ENCODE measurements at places on chromosomes 12 and 14. TPM values are rescaled to one million over a fixed set of nuclear protein-coding genes. Genes with fewer than 3 reads are reported as not detected.

The CCDC175 gene
- not detected for total RNA-seq

The MYF6 gene
- not detected for total RNA-seq

The MYO1H gene
- not detected for total RNA-seq

The CNTN1 gene
- 0.20 TPM for total RNA-seq

The ARHGAP9 gene
- total RNA-seq, result 3.3 TPM

The THTPA gene
- 25.8 TPM for total RNA-seq

DNA sequence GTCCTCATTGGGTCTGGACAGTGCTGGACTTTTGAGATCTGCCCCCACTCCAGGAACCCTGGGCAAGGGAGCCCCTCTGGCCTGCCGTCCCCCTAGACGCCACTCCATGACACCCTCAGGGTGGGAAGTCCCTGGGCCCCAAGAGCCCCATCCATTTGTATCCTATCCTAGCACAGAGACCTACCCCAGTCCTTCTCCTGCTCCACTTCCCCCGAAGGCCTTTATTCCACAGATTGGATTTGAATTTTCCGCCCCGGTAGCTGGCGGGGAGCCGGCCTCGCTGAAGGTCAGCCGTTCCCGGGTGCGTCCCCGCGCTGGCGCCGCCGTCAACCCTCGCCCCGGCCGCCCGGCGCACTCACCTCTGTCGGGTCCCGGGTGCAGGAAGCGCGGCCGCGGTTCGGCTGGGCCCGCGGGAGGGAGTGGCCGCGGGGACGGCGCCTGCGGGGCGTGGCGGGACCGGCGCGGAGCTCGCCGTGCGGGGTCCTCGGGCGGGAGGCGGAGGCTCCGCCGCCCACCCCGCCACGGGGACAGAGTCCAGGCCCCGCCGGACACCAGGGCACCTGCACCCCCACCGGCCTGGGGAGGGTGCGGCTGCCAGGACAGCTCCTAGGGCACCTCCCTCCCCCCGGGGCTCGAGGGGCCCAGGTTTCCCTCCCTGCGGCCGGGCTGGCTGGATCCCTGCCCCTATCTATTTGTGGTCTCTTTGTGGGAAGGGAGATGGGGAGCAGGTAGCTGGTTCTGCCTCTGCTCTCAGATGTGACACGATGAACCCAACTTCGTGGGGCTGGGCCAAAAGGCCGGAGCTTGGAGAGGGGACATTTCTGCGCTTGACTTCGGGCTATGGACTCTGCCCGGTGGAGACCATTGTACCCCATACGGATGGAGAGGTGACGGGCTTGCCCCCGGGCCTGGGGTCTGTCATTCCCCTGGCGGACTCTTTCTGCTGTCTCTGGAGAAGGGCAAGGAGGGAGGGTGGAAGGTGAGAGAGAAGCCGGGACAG, 19.9 kb upstream of the GPR68 start:
- DNase-seq, result no peak

DNA sequence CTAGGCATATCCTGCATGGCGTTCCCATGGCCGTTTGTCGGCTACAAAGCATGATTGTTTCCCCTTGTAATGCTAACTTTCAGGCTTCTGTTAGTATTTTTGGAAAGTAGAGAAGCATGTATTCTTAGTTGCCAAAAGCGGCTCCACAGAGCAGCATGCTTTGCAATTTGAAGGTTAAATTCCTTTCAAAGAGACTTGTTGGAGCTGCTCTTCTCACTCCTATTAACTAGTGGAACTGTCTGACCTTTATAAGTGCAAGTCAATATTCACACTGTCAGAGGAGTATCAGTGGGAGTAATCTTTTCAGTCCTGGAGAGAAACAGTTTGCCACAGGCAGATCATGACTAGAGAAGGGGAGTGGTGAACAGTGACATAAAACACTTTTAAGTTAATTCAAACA, 656.1 kb upstream of the NOVA1 start:
- no peak for DNase-seq

GRCh38 chr14:68658943-68659931, 133.6 kb downstream of the ZFP36L1 start:
- no peak for DNase-seq

- no peak for DNase-seq
These were observed 20.4 kb downstream of the RGS6 start for GRCh38 chr14:71952381-71953363.

GRCh38 chr12:49952391-49953055, 2.0 kb downstream of the AQP2 start:
- no peak for DNase-seq

- peak; percentile 81 for DNase-seq
These were observed 30.9 kb downstream of the LRTM2 start for GRCh38 chr12:1851151-1851701.

DNA sequence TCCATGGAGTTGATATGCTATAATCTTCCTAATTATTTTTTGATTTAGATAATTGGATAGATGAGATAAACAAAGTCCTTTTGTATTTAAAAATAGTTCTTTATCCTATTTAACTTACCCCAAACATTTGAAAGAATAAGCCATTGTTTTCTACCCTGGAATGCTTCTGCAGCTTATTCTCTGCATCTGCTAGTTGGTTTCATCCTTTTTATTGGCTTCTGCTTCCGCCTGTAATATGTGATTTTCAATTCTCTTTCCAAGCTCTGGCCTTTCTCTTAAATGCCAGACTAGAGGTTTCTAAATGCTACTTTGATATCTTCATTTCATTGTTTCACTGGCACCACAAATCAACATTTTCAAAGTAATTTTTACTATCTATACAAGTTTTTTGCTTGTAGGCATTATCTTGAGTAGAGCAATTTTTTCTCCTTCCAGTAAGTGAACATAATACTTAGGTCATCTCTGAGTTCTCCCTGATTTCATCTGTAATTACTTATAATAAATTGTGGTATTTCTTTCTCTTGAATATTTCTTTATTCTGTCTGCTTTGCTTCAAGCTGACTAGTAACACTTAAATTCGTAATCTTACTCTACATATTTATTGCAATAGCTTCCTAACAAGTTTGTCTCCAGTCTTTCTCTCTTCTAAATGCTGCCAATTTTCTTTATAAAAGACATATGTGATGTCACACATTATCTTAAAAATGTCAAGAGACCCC, 958.4 kb downstream of the SLC6A15 start:
- no peak for DNase-seq

- DNase-seq, result no peak
These were observed 32.3 kb downstream of the PROX2 start for GRCh38 chr14:74843653-74844052.

DNA sequence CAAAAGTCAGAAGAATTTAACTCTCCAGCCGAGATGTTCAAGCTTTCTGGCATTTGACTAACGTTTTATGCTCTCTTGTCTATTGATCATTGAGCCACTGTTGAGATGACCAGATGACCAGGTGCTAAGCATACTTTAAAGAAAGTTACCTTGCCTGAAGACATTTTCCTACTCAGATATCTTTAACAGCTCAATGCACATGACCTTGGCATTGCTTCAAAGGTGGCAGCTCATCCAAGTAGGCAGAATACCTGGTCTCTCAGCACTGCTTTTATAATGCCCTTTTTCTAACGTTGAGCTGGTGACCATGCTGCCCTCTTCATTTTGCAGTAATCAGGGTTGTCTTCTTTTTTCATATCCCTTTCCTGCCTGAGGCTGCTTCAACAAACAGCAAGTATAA, 358.1 kb downstream of the RAD51B start:
- no peak for DNase-seq

DNA sequence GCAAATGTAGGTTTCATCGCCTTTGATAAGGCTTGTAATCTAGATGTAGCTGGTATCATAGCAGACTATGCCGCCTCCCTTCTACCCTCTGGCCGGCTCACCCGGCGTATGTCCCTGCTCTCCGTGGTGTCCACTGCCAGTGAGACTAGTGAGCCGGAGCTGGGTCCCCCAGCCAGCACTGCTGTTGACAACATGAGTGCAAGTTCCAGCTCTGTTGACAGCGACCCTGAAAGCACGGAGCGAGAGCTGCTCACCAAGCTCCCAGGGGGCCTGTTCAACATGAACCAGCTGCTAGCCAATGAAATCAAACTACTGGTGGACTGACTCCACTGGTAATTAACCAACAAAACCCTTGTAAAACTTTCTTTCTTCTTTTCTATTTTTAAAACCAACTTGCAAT, 49.0 kb upstream of the A2ML1 start:
- no peak for DNase-seq

GRCh38 chr12:6784761-6785160, 4.6 kb upstream of the CD4 start:
- no peak for DNase-seq

GRCh38 chr12:234019-234418, 20.1 kb upstream of the SLC6A12 start:
- DNase-seq, result no peak

DNA sequence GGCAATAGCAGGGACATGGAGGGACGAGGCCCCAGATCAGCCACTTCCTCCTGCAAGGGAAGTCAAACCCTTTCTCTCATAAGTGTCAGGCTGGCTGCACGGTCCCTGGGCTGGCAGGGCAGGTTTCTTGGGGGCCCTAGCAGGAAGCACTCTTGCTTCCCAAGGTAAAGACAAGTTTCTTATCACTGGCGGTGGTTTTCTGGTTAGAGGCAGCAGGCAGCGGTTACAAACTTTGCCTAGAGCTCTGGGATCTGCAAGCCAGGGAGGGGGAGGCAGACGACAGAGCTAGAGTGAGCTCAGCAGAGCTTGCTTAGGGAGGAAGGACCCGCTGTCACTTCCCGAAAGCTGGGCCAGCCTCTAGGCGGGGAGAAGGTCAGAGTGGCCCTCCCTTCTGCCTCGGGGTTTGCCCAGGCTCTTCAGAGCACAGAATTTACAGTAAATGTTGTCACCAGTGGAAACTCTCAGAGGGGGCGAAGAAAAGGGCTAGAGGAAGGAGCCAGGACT, 20.4 kb downstream of the BATF start:
- DNase-seq, result no peak

DNA sequence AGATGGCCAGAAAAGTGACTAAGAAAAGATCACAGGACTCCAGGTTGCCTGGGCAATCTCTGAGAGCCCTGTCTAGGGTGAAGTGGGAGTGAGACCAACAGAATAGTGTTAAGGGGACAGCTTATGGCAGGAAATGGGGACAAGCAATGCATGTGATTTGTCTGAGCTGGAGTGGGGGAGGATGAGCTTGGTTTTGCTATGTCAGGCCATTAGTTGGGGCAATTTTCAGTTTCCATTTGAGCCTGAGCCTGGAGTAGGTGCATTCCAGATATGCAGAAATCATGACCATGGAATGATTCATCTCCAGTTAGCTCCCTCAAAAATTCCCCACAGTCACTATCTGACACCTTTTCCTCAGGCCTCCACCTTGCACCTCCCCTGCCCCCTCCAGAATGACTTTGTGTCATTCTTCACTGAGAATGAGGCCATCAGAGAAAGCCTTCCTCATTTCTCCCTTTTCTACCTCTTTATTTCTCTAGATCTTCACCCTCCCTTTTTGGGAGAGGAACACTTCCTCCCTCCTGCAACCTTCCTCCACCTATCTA, 150.9 kb upstream of the PLEKHG7 start:
- peak; percentile 82 for DNase-seq

GRCh38 chr14:60114881-60115280, 23.2 kb downstream of the PCNX4 start:
- no peak for DNase-seq

DNA sequence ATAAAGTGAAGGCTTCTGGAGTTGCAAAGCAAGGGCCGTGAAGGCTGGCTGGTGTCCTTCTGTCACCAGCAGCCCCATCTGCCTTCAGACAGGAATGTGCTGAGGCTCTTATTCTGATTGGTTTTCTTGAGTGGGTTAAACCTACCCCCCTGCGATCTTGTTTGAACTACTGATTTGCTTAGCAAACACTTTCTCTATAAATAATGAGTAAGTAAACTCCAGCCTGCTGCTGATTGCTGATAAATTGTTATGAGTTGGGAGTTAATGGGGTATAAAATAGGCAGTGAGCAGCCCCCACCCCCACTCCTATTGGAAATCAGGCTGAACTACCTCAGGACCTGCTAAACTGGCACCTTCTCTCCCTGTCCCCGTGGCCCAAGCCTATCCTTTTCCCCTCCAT, 146.1 kb upstream of the NOS1 start:
- DNase-seq, result no peak

DNA sequence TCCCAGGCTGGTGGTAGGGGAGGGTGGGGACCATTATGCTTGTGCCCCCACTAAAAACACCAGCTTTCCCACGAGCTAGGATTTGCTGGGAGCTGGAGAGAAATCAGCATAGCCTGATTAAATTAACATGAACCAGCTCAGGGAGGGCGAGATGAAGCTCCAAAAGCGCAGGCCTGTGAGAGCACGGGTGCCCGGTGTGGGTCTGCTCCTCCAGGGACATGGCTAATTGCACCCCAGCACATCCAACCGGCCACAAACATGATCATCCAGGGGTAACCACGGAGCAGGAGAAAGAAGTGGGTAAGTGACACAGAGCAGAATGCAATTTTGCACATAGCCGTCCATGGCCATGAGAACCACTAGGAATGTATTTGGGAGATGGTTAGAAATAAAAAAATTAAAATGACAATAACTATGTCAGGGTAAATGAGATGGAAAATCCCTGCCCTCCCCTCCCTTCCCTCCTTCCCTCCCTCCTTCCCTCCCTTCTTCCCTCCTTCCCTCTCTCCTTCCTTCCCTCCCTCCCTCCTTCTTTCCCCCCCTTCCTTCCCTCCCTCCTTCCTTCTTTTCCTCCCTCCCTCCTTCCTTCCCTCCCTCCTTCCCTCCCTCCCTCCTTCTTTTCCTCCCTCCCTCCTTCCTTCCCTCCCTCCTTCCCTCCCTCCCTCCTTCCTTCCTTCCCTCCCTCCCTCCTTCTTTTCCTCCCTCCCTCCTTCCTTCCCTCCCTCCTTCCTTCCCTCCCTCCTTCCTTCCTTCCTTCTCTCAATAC, 26.9 kb downstream of the CLMN start:
- DNase-seq, result no peak

GRCh38 chr12:4943067-4943937, 33.6 kb downstream of the KCNA1 start:
- DNase-seq, result no peak

- DNase-seq, result no peak
These were observed 12.1 kb downstream of the ETV6 start for GRCh38 chr12:11661491-11662089.

GRCh38 chr12:110355073-110355472, 48.4 kb downstream of the ANAPC7 start:
- peak; percentile 24 for DNase-seq

DNA sequence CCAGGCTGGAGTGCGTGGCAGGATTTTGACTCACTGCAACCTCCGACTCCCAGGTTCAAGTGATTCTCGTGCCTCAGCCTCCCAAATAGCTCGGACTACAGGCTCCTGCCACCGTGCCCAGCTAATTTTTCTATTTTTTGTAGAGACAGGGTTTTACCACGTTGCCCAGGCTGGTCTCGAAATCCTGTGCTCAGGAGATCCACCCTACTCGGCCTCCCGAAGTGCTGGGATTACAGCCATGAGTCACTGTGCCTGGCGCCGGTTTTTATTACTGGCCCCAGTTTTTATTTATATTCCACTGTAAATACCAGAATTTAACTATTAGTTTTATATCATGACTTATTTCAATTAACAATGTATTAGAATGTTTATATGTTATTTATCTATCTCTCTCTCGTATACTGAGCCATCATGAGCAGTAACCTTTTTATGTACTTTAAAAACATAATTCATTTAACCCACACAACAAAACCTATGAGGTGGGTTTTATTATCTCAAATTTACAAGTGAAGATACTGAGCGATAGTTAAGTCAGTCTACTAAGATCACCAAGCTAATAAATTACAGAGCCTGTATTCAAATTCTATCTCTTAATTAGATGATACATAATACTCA, 47.8 kb downstream of the HECTD1 start:
- no peak for DNase-seq

Data from HT1080 (cell line).